ENCODE measurements at places on chromosomes 16 and 17.

DNA sequence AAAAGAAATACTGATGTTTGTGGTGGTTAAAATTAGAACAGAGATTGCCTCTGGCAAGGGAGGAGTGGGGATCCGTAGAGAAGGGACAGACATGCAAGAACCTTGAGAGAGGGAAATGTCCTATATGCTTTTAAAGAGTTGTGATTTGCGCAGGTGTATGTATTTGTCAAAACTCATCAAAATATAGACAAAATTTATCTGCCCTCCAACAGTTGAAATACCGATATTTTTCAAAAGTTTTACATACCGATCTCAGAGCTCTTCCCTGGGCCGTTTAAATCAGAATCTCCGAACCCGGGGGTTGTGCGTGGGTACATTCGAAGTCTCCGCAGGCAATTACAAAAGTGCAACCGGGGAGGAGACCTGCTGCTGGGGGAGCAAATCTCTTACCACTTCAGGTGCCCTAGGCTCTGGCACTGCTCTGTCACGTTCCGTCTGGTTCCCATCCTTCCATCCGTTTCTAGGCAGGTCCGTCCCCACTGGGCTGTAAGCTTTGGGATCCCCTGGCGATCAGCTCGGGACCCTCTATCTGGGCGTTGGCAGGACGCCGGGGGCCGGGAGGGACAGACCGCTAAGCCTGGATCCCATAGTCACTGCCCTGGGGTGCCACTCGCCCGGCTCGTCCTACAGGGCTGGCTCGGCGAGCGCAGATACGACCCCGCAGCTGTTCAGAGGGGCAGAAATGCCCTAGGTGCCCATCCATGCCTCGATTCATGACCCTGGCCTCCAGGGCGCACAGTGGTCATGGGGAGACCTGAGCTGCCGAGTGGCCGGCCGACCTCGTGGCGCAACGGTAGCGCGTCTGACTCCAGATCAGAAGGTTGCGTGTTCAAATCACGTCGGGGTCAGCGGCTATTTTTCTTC, 4.2 kb downstream of the BORCS6 start:
- peak; percentile 88 for DNase-seq

DNA sequence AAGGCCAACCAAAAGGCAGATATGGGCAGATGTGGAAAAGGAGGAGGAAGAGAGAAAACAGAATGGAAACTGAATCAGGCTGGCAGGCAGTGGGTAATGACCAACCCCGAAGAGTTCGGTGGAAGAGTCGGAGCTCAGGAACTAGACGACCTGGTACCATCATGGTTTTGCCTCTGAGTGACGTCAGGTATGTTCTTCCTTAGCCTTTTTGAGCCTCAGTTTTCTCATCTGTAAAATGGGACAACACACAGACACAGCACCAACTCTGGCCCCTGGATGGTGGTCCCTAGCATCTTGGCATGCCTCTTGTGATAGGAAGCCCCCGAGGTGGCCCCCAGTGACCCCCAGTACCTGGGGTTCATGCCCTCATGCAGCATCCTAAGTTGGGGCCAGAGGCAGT, 37.2 kb upstream of the C16orf82 start:
- no peak for DNase-seq

GRCh38 chr17:2542456-2542855, 30.8 kb upstream of the METTL16 start:
- no peak for DNase-seq

GRCh38 chr17:32551186-32551955, 64.6 kb downstream of the CDK5R1 start:
- no peak for DNase-seq

- no peak for DNase-seq
These were observed 8.6 kb upstream of the LHX1 start for GRCh38 chr17:36928471-36929345.

DNA sequence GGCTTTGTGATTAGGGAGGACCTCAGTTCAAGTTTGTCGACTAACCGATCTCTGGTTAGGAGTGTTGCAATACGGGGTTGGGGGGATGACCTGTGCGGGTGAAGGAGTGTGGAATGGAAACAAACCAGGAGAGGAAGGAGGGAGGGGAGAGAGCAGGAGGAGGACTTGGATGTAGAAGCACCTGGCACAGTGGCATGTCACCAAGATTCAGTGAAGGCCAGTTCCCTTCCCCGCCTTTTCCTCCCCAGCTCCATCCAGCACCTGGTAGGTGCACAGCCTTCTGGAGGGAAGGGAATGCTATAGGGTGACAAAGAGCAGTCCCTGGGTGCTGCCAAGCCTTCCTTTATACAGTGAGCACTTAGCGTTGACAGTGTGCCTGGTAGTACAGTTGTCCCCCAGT, 107.4 kb upstream of the CRHR1 start:
- no peak for DNase-seq

GRCh38 chr16:77912617-77913016, 109.7 kb upstream of the CLEC3A start:
- no peak for DNase-seq

DNA sequence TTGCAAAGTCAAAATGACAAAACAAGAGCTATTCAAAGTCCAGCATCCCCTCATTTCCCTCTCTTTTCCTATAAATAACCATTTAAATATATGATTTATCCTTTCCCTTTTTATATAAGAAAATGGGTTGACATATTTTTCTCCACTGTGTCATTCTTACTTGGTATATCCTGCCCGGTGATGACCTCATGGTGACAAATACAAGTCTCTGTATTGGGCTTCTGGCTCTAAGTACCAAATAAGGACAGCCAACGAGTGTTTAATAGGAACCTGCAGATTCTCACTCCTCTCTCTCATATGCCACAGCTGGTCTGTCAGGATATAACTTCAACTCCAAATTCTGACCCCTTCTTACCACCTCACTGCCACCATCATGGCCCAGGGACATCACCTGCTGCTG, 25.5 kb upstream of the CBLN1 start:
- DNase-seq: no peak

DNA sequence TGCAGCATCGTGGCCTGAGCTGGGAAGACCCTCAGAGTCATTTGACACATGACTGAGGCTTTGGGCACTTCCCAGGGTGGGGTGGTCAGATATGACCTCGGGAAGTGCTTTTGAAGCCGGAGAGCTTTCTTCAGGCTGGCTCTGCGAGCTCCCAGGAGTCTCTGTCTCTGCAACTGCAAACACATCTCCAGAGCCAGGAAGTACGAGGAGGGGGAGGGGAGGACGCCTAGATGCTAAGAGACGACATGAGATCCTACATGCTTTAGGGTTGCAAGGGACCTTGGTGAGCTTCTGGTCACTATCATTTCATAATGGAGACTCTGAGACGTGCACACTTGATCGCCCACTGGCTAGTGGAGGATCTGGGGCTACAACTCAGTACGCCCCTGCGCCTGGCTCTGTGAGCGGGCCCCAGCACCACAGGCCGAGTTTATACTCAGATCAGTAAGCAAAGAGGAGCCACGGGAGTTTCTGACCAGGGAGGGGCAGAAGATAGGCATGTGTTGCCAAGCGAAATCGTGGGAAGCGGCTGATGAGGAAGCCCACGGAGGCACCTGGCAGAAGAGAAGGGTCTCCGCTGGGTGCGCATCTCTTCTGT, 527 bp upstream of the MGAT5B start:
- no peak for DNase-seq

GRCh38 chr17:55303701-55304145, 39.0 kb downstream of the HLF start:
- DNase-seq: no peak

DNA sequence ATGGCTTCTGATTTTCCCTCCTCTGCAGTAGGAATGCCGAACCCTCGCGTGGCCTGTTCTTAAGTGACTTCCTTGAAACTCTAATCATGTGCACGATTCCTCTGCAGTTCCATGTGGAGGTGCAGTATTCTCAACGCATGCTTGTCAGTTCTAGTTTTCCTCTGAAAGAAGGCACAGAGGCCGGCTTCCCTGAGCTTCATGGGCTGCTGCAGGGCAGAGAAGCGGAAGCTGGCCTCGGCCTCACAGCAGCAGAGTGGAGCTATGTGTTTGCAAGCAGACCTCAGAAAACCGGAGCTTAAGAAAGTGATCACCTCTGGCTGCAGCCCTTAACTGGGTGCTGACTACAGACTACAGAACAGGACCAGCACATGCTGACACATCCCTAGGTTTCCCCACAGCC, 500.7 kb downstream of the GRIN2A start:
- DNase-seq: no peak

DNA sequence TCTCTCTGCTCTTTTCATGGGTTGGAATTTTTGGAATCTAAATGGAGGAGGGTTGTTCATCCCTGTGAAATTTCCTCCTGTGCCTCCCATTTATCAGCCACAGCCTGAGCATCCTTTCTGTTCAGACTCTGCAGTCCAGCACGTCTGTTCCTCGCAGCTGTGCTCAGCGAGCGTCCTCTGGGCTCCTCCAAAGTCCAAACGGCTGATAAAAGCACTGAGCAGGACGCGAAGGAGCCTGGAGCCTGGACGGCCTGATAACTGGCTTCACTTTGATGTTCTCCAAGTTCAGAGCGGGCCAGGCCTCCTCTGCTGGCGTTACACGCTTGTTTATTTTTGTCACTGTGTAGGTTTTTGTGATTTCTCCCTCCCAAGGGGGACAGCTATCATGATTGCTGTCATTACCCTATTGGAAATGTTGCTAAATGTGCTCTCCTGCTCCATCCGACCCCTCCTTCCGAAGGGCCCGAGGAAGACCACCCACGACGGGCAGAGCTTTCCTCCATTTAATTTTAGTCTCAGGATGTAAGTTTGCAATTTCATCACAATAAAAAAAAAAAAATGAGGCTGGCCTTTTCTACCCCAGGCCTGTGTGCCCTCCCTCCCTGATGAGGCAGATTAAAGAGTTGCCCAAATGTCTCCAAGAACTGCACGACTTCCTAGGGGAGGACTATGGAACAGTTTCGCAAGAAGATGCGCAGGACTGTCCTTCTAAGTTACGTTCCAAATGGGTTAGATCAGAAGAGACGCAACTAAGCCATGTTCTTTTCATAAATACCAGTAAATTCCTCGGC, 290.5 kb upstream of the FOXF1 start:
- DNase-seq: no peak

- DNase-seq: no peak
These were observed 41.4 kb downstream of the GRB2 start for GRCh38 chr17:75364078-75364477.

- no peak for DNase-seq
These were observed 46.4 kb downstream of the NKD1 start for GRCh38 chr16:50594308-50595260.

DNA sequence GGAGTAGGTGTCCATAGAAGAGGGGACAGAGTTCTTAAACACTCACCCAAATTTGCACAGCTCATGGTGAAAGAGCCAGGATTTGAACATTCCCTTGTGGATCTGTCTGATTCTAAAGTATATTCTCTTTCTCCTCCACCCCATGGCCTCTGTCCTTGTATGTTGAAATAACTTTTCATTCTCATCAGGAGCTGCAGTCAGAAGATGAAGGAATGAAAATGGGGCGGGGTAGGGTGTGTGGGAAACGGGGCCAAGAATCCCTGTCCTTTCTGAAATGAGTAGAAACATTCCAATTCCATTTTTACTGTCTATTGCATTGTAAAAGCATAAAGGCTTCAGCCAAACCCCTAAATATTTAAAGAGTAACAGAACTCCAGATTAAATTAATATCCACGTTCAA, 42.8 kb downstream of the NOG start:
- DNase-seq: no peak

- no peak for DNase-seq
These were observed 392.1 kb upstream of the CCL2 start for GRCh38 chr17:33862772-33863602.

DNA sequence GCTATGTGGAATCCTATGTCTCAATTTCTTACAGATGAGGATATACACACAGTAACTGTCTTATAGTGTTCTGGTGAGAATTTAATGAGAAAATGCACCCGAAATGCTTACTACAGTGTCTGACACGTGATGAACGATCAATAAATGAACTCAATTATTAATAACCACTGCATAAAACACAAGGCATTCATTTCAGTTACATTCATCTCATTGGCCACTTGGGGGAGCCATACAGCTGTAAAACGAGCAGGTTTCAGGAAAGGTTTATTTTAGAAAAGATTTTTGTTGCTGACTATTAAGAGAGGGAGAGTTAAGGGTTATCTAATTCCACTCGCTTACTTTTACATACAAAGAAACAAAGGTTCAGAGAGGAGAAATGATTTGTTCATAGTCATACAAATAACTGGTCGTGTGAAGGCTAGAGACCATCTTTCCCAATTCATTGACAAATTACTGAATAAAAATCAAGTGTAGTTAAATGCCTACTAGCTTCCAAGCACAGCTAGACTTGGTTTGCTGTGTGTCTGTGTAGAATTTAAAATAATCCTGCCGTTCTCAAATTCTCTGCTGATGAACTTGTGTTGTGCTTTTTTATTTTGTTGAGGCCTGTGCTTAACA, 160.1 kb downstream of the MAP2K4 start:
- DNase-seq: no peak

DNA sequence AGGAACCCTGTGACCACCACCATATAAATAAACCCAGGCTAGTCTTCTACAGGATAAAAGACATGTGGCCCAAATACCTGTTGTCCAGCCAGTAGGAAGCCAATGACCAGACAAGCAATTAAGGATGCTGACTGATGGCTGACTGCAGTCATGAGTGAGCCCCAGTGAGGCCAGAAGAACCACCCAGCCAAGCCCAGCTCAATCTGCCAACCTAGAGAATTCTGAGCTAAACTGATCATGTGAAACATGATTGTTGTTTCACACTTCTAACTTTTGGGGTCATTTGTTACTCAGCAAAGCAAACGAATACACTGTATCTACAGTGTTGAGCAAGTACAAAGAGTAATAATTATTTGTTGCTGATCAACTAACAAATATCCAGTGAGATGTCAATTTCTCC, 86.4 kb downstream of the DNAH3 start:
- no peak for DNase-seq

- no peak for DNase-seq
These were observed 27.4 kb upstream of the NAGLU start for GRCh38 chr17:42508426-42509165.

DNA sequence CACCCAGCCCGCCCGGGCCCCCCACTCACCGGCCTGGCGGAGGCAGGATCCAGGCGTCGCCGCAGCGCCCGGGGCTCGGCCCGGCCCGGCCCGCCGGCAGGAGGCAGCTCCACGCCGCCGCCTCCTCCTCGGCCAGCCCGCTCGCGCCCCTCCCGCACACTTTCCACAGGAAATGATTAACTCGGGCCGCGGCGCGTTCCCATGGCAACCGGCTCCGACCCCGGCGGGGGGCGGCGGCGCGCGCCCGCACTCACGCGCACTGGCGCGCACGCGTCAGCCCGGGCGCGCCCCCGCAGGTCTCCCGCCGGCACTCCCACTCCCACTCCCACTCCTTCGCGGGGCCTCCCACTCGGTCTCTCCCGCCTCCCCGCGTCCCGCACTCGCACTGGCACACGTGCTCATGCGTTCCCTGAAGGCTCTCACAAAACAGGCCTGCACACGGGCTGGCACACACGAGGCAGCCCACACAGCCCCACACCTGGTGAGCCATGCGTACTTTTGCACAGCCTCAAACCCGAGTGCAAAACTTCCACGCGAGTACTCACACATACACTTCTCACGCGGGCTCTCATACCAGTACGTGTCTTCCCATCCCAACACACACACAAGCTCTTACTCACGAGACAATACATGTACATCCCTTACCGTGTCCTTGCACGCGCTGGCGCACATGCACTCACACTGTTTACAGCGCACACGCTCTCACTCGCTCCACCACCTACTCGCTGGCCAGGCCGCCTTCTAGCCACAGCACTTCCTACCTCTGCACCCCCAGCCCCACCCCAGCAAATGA, at the start of gene KIFC3:
KIFC3 (minus strand) TSS at position 151 of the 793 bp plus-strand sequence. CDS start 4,248 bp downstream, outside the sequence.
- DNase-seq: peak; percentile 27

- DNase-seq: no peak
These were observed 233.5 kb upstream of the RPL38 start for GRCh38 chr17:73969956-73970355.

- DNase-seq: no peak
These were observed 3.4 kb upstream of the DHRS13 start for GRCh38 chr17:28906276-28906675.

- DNase-seq: no peak
These were observed at the start of gene SLFN14 for GRCh38 chr17:35560703-35561102. TSS of gene SLFN14 (minus strand) at chr17:35560819. CDS start at chr17:35558062, 2,757 bp downstream.
